ENCODE measurements at places on chromosomes 3 and 15.

- DNase-seq = no peak
Observed at GRCh38 chr3:135246027-135246426, 451.0 kb downstream of the EPHB1 start.

GRCh38 chr3:119098619-119099222 lies 47.2 kb upstream of the TEX55 start:
- DNase-seq = peak; percentile 49

GRCh38 chr3:71466483-71466882 lies 117.0 kb downstream of the FOXP1 start:
- DNase-seq = no peak

GRCh38 chr3:192489579-192489978 lies 237.8 kb downstream of the FGF12 start:
- no peak for DNase-seq

DNA sequence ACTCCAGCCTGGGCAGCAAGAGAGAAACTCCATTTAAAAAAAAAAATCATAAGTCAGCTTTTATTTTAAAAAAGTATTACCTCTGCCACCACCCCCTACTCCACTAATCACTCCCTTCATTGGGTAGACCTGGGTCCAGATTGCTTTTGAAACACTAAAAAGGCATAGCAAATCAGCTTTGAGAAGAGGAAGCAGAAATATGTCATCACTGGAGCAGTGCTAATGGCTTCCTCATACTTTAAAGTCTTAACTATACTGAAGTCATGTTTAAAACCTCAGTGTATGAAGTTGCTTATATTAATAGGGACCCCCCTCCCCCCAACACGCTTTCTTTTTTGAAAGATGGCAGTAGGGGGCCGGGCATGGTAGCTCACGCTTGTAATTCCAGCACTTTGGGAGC lies 1.0 kb upstream of the HTR3D start:
- DNase-seq = no peak

GRCh38 chr15:94119923-94120775 lies 111.2 kb upstream of the MCTP2 start:
- peak; percentile 97 for DNase-seq

DNA sequence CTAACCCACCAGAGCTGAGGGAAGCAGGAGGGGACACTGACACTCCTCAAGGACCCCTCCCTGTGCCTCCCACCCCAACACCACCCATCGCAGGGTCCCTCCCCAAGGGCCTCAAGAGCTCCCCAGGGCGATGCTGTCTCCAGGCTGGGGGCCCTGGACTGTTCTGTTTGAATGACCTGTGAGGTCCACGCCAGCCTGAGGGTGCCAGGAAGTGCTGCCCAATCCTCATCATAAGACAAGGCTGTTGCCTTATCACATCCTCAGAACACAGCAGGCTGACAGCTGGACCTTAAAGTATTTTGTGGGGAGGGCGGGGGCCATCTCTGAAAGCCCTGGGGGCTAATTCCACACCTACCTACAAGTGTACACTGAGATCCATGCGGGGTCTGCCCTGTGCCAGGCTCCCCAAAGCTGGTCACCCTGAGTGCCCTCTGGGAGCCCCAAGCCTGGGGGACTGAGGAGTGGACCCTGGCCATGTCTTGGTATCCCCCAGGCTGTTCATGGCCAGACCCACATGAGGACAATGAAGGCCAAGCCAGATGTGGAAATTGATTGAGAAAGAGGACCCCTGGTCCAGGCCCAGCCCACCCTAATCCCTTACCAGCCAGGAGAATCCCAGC lies 23.8 kb upstream of the GOLGA6C start:
- no peak for DNase-seq

GRCh38 chr3:189714991-189715961 lies 84.1 kb downstream of the TP63 start:
- no peak for DNase-seq

- no peak for DNase-seq
Observed at GRCh38 chr3:41207355-41207754, 8.1 kb downstream of the CTNNB1 start.

GRCh38 chr3:156149876-156150275 lies 29.5 kb downstream of the KCNAB1 start:
- no peak for DNase-seq

DNA sequence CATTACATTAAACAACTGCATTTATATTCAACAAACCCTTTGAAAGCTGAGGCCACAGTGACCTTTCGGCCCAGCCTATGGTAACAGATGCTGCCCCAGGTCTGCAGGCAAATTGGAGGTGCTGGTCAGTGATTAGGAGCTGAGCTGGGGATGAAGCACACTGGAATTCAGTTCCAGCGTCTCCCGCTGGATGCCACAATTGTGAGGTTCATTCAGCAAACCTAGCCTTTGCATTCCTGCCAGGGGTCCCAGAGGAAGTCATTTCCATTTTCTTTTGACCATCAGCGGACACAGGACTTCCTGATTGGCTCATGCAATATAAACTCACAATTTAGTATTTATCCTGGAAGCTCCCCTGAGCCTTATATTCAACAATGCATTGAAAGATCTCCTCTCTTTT lies 89.5 kb downstream of the IL20RB start:
- no peak for DNase-seq

GRCh38 chr3:194880940-194881925 lies 195.6 kb downstream of the FAM43A start:
- no peak for DNase-seq

DNA sequence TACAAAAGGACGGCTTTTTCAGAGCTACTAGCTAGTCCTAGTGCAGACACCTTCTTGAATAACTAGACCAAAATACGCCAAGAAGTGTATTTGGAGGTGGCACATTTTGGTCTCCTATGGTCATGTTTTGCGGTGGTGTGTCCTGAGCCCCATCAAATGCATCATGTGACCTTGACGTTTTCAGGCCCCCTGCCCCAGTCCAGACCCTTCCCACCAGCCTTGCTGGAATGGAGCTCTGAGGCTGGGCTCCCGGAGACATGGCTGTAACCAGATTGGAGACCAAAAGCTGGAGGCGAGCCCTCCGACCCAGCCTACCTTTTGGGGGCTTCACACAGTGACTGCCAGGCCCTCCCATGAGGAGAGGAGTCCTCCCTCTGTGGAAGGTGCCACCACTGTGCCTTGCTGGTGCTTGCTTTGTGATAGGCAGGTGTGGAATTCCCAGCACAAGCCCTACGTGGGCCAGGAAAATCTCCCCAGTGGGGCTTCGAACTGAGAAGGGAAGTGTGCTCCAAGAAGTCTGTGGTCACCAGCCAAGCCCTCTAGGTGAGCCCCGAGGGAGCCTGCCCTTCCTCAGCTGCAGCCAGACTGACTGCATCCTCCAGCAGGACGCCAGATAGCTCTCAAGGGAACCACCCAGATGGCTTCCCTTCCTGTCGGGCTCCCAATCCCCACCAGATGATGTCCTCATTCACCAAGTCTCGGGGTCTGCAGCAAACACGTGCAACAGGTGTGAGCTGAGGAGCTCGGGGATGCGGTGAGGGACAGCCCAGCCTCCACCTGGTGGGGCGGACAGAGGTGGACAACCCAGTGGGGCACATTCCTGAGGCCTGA lies 126.2 kb downstream of the ASB7 start:
- no peak for DNase-seq

- DNase-seq = no peak
Observed at GRCh38 chr15:80441041-80441440, 36.9 kb downstream of the ARNT2 start.

- peak; percentile 4 for DNase-seq
Observed at GRCh38 chr15:42118650-42119445, 24.5 kb upstream of the PLA2G4D start.

DNA sequence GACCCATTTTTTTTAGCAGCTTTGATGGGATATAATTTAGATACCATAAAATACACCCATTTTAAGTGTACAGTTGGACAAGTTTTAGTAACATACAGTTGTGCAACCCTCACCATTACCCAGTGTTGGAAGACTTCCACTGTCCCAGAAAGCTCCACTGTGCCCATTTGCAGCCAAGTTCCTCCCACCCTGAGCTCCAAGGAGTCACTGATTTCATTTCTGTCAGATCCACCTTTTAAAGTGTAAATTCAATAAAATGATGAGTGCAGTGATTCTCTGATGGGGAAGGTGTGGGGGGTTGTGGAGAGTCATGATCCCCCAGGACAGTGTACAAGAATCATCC lies 93.2 kb upstream of the IGF1R start:
- DNase-seq = no peak

- no peak for DNase-seq
Observed at GRCh38 chr3:124785973-124786372, 55.7 kb downstream of the UMPS start.

- no peak for DNase-seq
Observed at GRCh38 chr15:93941697-93942096, 289.7 kb upstream of the MCTP2 start.

GRCh38 chr3:42683875-42684598 lies 1.3 kb upstream of the KLHL40 start:
- DNase-seq = no peak

DNA sequence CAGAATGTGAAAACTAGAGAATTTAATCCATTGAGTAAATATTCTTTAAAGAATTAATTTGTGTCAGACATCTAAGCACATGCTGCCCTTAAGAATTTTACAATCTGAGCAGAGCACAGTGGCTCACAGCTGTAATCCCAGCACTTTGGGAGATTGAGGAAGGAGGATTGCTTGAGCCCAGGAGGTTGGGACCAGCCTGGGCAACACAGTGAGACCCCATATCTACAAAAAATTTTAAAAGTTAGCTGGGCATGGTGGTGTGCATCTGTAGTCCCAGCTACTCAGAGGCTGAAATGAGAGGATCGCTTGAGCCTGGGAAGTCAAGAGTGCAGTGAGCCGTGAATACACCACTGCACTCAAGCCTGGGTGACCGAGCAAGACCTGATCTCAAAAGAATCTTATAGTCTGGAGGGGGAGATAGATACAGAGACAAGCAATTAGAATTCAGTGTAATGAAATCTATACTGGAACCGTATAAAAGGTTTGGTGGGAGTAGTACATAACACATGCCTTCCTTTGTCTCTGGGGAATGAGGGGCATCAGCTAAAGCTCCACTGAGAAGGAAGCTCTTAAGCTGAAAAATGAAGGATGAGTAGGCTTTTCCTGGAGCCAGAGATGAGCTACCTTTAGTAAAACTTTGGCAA lies 21.2 kb downstream of the ATP11B start:
- no peak for DNase-seq

- no peak for DNase-seq
Observed at GRCh38 chr15:73176598-73176997, 124.3 kb downstream of the NEO1 start.

DNA sequence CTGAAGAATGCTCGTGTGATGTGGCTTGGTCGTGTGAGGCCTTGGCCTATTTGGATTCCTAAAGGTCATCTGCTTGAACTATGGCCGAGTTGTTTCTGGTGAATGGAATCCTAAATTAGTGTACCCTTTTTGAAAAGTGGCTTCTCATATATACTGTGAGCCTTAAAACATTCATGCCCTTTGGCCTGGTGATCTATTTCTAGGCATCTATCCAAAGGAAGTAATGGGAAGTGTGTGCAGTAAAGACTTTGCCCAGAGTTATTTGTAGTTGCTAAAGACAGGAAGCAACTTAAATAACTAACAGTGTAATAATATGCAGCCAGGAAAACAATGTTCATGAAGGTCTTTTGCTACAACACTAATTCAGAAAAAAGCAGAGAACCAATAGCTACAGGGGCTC lies 3.0 kb downstream of the DGKG start:
- DNase-seq = peak; percentile 52

DNA sequence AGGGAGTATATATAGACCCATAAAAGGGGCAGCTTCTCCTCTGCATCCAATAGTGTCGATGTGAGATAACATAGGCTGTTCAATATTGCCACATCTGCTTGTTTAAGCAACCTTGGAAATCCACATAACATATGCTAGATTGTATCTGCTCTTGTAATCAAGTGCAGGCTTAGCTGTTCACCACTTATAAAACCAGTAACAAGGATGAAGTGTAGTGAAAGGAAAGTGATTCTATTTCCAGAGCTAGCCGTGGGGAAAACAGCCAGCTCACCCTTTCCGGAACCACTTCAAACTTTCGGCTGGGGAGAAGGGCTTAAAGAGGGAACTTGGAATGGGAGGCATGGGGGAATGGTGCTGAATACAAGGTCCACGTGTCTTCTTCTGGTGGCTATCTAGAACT lies 204.0 kb downstream of the TAFA4 start:
- DNase-seq = no peak

- no peak for DNase-seq
Observed at GRCh38 chr3:140536926-140537726, 140.7 kb upstream of the TRIM42 start.

GRCh38 chr15:38593524-38593923 lies 28.9 kb upstream of the RASGRP1 start:
- no peak for DNase-seq

DNA sequence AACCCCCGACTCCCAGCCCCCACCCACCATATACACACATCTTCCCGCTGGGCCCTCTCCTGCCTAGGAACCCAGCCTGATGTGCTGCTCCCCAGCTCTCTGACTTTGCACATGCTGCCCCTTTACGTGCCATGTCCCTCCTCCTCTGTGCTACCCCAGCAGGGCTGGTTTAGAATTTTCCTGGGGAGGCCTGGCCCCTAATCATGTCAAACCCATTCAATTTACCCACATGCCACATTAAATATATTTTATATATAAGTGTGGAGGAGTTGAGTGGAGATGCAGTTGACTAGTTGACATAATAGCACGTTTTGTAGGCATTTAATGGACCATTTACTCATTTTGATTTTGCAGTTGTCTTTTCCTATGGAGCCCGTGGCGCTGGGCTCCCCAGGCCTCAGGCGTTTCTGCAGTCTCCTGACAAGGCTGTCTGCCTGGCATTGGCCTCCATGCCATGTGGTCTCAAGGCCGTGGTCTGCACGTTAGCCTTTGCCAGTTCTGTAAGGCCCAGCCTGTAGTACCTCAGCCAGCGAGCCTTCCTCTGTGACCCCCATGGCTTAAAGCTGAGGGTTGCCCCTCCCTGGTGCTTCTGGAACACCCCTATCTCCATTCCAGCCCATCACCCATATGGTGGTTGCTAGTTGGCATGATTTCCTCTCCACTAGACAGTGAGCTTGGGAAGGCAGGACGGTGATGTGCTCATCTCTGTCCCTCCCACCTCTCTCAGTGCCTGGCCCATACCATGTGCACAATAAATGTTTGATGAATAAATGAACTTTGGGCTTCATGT lies 155.8 kb downstream of the TLE3 start:
- DNase-seq = no peak

GRCh38 chr3:183563536-183563874 lies 8.0 kb upstream of the KLHL6 start:
- no peak for DNase-seq

DNA sequence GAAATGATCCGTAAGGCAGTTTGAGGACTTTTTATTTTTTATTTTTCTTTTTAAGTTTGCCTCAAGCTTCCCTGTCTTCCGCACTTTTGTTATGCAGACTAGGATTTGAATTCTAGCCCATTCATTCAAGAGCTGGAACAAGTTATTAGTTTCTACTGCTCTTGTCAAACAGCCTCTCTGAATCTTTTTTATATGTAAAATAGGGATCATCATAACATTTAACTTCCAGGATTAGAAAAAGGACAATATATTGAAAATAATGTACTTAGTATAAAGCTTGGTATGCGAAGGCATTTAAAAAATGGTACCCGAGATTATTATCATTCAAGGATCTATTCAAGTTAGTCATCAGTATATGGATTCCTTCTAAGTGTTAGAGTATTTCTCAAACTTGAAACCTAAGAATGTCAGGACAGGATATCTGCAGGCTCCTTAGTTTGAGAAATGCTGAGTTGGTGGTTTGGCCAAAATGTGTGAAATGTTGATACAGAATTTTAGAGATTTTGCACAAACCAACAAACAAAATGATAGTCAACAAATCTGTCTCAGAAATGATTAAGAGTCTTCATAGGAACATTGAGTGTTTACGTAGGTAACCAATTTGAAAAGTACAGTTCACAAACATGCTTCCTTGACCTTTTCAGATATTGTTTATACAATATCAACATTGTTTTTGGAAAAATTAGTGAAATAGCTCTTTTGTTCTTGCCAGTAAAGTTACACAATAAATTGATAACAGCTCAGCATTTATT lies 40.5 kb upstream of the IGSF10 start:
- no peak for DNase-seq
